ENCODE measurements at places on chromosomes 16 and 17. TPM values are rescaled to one million over a fixed set of nuclear protein-coding genes. Genes with fewer than 3 reads are reported as not detected.

Gene MARCHF10
- 1.1 TPM for total RNA-seq

Gene MT1M
- not detected for total RNA-seq

GRCh38 chr17:62720126-62720850 lies 87.8 kb downstream of the MARCHF10 start:
- no peak overlapping the region for H3K27ac ChIP-seq
- no peaks in the 10 kb centered on the region for H3K36me3 ChIP-seq
- DNase-seq, result no peak
- peaks cover 9% of the 10 kb centered on the region for H3K4me1 ChIP-seq
- no peak overlapping the region for H3K4me3 ChIP-seq
- no peaks in the 10 kb centered on the region for H3K27me3 ChIP-seq

Gene ANKRD13B
- total RNA-seq, result 41.0 TPM

DNA sequence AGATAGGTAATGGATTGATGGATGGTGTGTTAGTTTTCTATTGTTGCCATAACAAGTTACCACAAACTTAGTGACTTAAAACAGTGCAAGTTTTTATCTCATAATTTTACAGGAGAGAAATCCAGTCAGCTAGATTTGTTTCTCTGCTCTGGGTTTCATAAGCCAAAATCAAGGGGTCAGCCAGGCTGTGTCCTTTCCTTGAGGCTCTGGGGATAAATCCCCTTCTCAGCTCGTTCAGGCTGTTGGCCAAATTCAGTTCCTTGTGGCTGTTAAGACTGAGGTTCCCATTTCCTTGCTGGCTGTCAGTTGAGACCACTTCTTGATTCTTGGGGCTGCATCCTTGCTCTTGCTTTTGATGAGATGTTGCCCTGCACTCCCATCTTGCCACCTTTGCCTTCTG lies 204.9 kb upstream of the CDH13 start:
- H3K27ac ChIP-seq, result no peak overlapping the region
- H3K36me3 ChIP-seq, result no peaks in the 10 kb centered on the region
- no peak overlapping the region for H3K4me3 ChIP-seq
- H3K27me3 ChIP-seq, result no peaks in the 10 kb centered on the region
- no peak for DNase-seq

- no peak overlapping the region for H3K27ac ChIP-seq
- no peaks in the 10 kb centered on the region for H3K36me3 ChIP-seq
- no peaks in the 10 kb centered on the region for H3K4me1 ChIP-seq
- H3K4me3 ChIP-seq, result no peak overlapping the region
Observed at GRCh38 chr17:82365606-82366295, 5.8 kb upstream of the UTS2R start.

DNA sequence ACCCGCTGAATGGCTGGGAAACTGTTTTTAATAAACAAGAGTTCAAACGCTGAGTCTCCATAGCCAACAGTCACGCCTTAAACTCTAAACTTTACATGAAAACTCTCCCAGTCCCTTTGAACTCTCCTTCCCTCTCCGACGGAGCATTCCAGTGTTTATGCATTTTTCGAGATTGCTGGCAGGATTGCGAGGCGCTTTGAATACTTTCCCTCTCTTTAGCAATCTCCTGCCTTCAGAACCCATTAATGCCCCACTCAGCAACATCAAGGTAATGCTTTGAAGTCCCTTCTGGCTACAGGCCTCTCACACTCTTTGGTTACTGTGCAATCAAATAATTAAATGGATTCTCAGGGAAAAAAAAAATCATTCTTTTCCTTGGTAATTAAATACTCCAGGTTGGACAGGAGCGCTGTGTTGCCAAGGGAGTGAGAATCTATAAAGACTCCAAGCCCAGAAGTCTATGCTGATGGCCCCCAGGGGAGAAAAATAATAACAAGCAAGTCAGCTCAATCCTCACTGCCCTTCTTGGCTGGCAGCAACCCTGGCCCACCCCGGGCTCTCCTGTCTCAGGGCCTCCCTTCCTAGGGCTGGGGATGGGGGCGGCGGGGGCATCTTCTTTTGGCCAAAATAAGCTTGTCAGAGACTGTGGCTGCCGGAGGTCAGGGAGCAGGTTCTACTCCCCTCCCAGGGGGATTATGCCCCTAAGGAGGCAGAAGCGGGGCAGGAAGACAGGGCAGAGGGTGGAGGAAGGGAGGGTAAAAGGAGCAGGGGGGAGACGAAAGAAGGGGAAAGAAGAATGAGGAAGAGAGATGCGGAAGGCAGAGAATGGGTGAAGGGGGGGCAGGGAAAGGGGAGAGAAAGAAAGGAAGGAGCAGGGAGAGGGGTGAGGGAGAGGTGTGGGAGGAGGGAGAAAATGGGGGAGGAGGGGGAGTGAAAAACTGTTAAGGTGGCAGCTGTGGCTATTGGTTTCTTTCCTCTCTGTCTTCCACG lies 45.2 kb downstream of the AXIN2 start:
- H3K4me3 ChIP-seq, result no peak overlapping the region
- H3K4me1 ChIP-seq, result peaks cover 7% of the 10 kb centered on the region
- H3K27ac ChIP-seq, result no peak overlapping the region
- no peak for DNase-seq
- H3K36me3 ChIP-seq, result no peaks in the 10 kb centered on the region

DNA sequence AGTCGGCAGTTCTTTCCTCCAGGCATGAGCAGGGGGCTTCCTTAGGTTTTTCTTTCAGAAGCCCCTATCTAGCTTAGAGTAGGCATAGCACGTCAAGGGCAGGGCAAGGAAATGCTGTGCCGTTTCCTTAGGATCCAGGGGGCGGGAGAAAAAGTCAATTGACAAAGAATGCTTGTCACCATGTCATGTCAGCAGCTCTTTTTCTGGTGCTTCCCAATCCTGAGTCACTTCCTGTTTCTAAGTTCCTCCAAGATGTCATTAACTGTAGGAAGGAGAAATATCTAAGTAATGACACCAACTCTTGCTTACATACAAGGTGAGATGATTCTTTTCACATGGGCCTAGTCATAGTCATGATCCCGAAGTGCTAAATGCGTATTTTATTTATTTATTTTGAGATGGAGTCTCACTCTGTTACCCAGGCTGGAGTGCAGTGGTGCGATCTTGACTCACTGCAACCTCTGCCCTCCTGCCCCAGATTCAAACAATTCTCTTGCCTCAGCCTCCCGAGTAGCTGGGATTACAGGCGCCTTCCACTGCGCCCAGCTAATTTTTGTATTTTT lies 35.2 kb downstream of the GJC1 start:
- no peaks in the 10 kb centered on the region for H3K27me3 ChIP-seq
- no peak overlapping the region for H3K27ac ChIP-seq
- H3K4me1 ChIP-seq, result peaks cover 3% of the 10 kb centered on the region
- no peak overlapping the region for H3K4me3 ChIP-seq

GRCh38 chr17:79595921-79596320 lies 14.9 kb downstream of the RBFOX3 start:
- H3K4me3 ChIP-seq, result no peak overlapping the region
- no peak for DNase-seq
- peaks cover 3% of the 10 kb centered on the region for H3K4me1 ChIP-seq

Gene TSPOAP1
- 9.2 TPM for total RNA-seq

- no peak for DNase-seq
- H3K27ac ChIP-seq, result no peak overlapping the region
- peaks cover 15% of the 10 kb centered on the region for H3K4me1 ChIP-seq
- H3K4me3 ChIP-seq, result no peak overlapping the region
- H3K27me3 ChIP-seq, result no peaks in the 10 kb centered on the region
- no peaks in the 10 kb centered on the region for H3K36me3 ChIP-seq
Observed at GRCh38 chr16:15510992-15511391, 76.6 kb downstream of the BMERB1 start.

DNA sequence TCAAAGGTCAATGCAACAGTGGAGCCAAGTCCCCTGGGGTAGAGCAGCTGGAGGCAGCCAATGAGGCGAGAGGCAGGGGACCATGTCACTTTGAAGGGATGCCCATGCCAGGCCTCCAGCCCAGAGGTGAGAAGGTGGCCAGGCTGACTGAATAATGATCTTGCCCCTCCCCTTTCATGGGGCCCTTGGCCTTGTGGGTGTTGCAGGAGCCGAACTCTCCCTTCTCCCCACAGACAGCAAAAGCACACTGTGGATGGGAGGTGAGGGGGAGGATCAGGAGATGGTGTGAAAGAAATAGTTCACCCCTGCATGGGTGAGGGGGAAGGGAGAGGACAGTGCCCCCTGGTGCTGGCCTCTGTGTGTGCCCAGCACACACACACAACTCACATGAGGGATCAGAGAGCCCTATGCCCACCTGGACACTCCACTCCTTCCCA lies 15.8 kb upstream of the TBX21 start:
- no peak overlapping the region for H3K27ac ChIP-seq
- DNase-seq, result no peak
- no peaks in the 10 kb centered on the region for H3K4me1 ChIP-seq

- no peak for DNase-seq
- H3K4me1 ChIP-seq, result peaks cover 16% of the 10 kb centered on the region
- no peaks in the 10 kb centered on the region for H3K36me3 ChIP-seq
- H3K27me3 ChIP-seq, result no peaks in the 10 kb centered on the region
Observed at GRCh38 chr16:3819746-3820724, 60.5 kb downstream of the CREBBP start.

GRCh38 chr16:57527027-57527426 lies 9.3 kb downstream of the CCDC102A start:
- H3K27ac ChIP-seq, result no peak overlapping the region
- no peaks in the 10 kb centered on the region for H3K36me3 ChIP-seq
- no peaks in the 10 kb centered on the region for H3K27me3 ChIP-seq

DNA sequence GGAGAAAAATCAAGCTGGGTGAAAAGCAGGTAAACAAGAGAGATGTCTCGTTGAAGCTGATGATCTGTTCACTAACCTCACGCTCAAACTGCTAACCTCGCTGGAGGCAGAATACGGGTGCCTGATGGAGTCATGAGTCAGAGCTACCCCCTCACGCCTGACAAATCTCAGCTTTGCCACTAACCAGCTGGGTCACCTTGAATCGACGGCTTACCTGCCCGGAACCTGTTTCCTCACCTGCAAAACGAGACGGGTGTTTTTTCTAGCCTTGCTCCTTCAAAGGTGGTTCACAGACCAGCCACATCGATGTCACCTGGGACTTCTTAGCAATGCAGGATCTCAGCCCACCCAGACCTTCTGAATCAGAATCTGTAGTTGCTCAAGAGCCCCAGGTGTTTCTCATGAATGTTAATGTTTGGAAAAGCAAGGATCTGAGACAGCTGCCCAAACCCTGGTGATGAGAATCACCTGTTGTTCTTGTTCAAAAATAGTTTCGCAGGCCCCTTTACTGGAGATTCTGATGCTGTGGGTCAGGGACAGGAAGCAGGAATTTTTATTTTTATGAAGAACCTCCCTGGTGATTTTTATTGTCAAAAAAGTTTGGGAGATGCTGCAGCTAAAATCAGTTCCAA lies 56.9 kb downstream of the MARCHF10 start:
- no peaks in the 10 kb centered on the region for H3K36me3 ChIP-seq
- H3K4me3 ChIP-seq, result no peak overlapping the region

DNA sequence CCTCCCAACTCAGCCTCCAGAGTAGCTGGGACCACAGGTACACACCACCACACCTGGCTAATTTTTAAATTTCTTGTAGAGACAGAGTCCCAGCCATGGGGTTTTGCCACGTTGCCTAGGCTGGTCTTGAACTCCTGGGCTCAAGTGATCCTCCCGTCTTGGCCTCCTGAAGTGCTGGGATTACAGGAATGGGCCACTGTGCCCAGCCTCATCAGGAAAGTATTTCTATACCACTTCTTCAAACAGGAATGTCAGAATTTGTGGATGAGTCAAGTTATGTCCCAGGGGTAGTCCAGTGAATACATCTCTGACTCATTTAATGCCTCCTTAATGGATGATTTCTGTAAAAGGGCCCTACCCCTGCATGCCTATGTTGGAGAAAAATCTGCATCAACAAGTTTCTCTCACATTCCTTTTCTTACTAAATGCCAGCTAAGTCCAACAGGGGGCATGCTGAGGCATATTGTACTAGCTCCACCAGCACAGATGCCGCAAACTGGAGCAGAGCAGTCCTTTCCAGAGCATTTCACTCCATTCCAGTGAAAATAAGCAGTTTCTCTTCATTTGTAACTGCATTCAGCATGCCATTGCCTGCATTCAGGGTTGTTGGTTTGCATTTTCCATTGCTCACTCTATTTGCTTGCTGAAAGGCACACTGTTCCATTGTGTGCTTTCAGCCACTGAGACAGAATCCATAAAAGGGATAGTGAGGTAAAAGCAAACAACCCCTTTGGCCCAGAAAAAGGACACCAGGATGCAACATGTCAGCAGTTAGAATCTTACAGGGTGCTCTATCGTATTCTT lies 5.3 kb upstream of the CAVIN1 start:
- no peak for DNase-seq
- no peaks in the 10 kb centered on the region for H3K4me1 ChIP-seq
- no peaks in the 10 kb centered on the region for H3K36me3 ChIP-seq

DNA sequence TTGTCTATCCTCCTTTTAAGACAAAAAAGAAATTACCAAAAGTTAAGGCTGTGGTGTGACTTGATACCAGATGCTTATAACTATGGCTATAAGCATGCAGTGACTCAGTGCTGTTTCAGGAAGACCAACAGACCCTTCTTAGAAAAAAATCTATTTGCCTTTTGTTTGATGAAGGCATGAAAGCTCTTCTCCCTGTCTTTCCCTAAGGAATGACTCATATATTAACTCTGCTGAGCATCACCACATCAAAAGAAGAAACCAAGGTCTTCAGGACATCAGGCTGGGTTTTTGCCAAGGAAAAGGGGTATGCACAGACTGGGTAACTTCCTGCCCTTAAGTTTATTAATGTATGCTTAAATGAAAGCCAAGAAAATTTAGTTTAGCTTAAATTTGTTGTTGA lies 47.1 kb downstream of the VMP1 start:
- no peak for DNase-seq
- H3K27me3 ChIP-seq, result no peaks in the 10 kb centered on the region
- no peaks in the 10 kb centered on the region for H3K4me1 ChIP-seq
- no peak overlapping the region for H3K4me3 ChIP-seq

- no peaks in the 10 kb centered on the region for H3K27me3 ChIP-seq
- H3K27ac ChIP-seq, result no peak overlapping the region
- H3K4me1 ChIP-seq, result no peaks in the 10 kb centered on the region
Observed at GRCh38 chr16:87274794-87275193, 42.4 kb downstream of the C16orf95 start.

DNA sequence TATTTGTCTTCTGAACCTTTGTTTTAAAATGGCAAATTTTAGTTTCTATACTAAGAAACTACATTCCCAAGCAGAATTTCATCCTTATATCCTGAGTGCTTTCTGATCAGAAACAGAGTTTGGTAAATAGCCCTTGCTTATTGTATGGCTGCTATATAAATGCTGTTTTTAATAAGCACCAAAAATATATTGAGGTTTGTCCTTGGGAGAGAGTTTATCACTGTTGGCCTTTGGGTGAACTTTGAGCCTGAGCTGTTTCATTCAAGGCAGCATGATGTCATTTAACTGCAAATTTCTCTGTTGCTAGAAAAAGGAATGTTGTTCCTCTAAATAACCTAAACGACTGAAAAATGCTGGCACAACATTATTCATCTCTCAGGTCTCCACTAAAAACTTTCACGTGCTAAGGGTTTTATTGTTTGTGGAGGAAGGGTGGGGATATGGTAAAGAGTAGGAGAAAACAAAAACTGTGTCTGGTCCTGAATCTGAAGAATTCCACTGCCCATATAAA lies 334.3 kb upstream of the TBX2 start:
- H3K4me1 ChIP-seq, result no peaks in the 10 kb centered on the region
- H3K36me3 ChIP-seq, result no peaks in the 10 kb centered on the region
- no peak overlapping the region for H3K27ac ChIP-seq
- H3K27me3 ChIP-seq, result no peaks in the 10 kb centered on the region
- no peak for DNase-seq
